ENCODE measurements at places on chromosomes 12 and 14. TPM values are rescaled to one million over a fixed set of nuclear protein-coding genes. Genes with fewer than 3 reads are reported as not detected.

- DNase-seq, result no peak
Observed at GRCh38 chr12:62292761-62293344, 32.6 kb downstream of the USP15 start.

DNA sequence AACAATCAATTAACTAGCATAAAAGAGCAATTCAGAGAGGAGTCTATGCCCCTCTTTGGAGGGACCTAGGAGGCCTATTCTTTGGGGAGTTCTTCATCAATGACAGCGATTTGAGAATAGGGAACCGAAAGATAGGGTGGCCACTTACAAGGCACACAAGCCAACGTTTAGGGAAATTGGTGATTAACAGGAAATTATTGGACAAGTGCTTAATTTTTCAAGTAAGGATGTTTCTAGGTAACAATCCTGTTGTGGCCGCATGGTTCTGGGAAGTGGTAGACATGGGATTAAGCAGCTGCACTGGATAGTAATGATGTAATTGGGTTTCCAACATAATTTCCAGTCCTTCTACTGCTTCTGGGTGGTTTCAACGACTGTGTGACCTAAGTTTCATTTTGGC, 83.2 kb downstream of the HMGA2 start:
- no peak for DNase-seq

- DNase-seq, result peak; percentile 71
Observed at GRCh38 chr12:50764286-50765094, 589 bp downstream of the ATF1 start.

The EGLN3 gene
- total RNA-seq, result 16.0 TPM
